ENCODE measurements at places on chromosomes 1 and 21. TPM values are rescaled to one million over a fixed set of nuclear protein-coding genes. Genes with fewer than 3 reads are reported as not detected.

Gene RNU1-1
- 2,384 TPM for total RNA-seq

Gene GGPS1
- 30.3 TPM for total RNA-seq

Gene CCDC190
- total RNA-seq, result 9.7 TPM

Gene ADAMTS5
- total RNA-seq, result 13.0 TPM

Gene FRRS1
- total RNA-seq, result 4.8 TPM

Gene PPCS
- total RNA-seq, result 39.5 TPM
